ENCODE measurements at places on chromosomes 7 and 10.

DNA sequence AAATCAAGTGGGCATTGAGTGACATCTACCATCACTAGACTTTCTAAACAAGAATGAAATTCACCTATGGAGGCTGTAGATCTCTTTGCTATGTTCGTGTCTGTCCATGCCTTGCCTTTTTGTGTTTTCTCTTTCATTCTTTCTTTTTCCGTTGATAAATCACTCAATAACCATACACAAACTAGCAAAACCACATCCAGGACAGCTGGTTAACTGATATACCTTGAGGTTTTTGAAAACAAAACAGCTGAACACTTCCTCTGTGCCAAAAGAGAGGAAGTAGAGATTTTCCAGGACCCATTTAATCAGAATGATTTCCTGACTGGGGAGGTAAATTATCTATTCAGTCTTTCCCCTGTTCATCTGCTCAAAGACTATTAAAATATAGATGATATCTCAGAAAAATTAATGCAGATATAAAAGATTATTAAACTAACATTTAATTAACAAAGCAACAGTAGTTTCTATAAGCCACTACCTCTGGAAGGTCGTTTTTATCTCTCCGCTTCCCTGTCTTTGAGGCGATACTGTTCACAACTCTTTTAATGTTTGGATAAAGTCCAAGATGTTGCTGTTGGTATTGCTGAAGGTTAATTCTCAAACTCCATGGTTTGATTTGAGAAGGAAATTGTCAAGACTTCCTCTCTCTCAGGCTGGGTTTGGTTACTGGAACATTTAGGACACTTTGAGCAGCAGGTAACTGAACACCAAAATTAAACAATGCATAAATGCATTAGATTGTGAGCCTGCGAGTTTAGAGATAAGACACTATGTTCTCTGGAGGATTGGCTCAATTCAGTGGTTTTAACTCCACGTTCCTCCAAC, 24.4 kb upstream of the C10orf67 start:
- no peak for DNase-seq

DNA sequence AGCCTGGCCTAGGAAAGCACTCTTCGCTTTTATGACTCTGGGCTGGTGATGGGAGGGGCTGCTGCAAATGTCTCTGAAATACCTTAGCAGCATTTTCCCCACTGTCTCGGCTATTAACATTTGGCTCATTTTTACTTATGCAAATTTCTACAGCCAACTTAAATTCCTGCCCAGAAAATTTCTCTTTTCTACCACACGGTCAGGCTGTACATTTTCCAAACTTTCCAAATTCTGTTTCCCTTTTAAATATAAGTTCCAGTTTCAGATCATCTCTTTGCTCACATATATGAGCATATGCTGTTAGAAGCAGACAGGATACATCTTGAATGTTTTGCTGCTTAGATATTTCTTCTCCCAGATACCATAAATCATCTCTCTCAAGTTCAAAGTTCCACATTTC, 332.3 kb downstream of the ADK start:
- no peak for DNase-seq

DNA sequence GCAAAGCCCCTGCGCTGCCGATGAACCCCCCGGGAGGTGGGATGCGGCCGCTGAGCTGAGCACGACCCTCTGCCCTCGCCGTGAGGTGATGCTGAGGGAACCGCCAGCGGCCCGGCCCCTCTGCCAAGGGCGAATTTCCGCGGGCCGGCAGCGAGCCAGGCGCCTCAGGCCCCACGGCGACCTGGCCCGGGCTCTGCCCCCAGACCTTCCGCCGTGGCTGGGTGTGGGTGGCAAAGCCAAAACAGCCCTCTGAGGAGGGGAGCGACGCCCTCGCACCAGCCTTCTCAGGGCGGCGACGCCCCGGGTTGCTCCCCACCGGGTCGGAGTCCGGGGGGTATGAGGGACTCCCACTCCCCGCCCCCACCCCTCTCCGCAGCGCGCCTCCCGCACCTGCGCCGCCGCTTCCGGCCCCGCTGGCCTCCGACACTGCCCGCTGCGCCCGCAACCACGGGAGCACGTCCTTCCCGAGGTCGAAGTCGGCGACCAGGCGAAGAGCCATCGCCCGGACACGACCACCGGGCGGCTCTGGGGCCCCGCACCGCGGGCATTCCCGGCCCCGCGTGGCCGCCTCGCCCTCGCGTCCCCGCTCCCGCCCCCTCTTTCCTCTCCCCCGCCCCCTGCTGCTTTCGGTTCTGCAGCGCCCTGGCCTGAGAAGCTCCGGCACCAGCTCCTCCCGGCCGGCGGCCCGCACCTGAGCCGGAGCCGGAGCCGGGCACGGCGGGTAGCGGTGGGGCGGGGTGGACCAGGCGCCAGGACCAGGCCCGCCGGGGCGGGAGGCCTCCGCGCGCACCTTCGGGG, at the start of gene GSAP:
TSS of gene GSAP (minus strand) at position 527 of the 798 bp plus-strand sequence. CDS start at position 499, 28 bp downstream.
- no peak for DNase-seq

- DNase-seq = no peak
Measured at GRCh38 chr7:128210036-128210347, 31.1 kb upstream of the LEP start.

GRCh38 chr10:47339759-47340607, 8.2 kb upstream of the RBP3 start:
- no peak for DNase-seq

DNA sequence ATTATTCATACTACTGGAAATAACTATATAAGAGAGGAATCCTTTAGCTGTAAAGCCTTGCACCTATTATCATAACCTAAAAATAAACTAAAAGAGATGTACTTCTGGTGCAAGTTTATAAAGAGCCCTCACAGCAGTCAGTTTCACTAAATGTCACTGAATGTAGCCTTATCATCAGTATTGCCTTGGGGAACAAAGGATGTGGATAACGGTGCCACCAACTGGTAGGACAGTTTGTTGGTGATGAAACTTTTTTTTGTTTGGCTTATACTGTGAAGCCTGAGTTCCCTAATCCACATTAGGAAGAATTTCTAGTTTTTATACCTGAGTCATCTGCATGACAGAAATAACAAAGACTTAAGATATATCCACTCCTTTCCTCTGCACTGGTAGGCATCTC, 117.9 kb upstream of the COL1A2 start:
- DNase-seq = no peak

DNA sequence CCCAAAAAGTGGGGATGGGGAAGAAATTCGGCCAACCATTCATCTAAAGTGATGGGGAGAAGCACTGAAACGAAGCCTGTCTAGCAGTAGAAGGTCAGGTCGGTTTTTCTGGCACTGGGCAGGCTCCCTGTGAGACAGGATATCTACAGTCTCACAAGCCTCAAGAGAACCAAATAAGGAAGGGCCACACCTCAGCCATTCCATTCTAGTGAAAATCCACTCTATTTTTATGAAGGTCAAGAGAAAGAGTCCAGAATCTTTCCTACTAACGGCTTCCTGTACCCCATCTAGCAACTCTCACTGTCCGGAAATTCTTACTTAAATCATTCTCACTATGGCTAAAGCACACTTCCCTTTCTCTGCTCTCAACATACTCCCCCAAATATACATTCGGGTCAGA, 267.1 kb downstream of the PRPF18 start:
- no peak for DNase-seq

DNA sequence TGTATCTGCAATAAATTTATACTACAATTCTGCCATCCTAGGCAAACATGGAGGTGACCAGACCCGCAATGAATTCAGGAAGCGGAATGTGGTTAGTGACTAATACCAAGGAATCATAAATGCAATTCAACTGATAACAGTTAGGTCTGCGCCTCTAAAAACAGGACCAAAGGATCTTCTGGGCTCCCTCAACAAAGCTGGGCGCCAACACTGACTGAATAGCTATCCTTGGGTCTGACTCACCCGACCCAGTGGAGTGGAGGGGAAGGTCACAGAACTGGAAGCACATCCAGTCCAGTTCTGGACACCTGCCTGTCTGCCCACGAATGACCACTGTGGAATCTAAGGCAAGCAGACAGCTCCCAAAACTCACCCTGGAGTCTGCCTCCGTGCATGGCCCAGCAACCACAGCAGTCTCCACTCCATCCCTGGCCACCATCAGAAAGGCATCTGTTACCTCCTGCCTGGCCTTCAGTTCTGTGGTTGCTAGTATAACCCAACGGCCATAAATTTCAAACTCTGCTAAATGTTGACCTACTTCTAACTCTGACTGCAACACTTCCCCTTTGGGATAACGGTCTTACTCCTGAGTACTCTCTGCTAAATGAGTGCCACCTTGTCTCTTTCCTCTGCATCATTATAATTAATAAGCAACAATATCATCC, 43.0 kb upstream of the DLX6 start:
- no peak for DNase-seq

DNA sequence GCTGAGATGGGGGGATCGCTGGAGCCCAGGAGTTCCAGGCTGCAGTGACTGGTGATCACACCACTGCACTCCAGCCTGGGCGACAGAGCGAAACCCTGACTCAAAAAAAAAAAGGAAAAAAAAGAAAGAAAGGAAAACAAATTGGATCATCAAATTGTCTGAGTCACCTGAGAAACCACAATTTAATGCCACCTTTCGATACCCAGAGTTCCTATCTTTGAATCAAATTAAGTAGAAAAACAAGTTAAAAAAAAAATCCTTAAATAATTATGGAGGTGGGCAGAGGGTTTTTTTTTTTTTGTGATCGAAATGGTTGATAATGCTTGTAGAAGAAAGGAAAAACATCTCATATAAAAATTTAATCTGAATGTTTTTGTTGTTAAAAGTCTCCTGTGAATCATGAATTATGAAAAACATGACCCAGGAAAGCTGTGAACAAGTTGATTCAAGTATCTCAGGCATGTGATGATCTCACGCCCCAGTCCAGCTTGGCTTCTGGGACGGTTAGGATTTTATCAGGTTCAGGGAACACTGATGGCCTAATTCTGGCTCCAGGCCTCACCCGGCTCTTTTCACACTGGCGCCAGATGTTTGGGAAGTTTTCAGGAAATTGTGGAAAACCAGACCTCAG, 25.3 kb upstream of the CUX1 start:
- no peak for DNase-seq

DNA sequence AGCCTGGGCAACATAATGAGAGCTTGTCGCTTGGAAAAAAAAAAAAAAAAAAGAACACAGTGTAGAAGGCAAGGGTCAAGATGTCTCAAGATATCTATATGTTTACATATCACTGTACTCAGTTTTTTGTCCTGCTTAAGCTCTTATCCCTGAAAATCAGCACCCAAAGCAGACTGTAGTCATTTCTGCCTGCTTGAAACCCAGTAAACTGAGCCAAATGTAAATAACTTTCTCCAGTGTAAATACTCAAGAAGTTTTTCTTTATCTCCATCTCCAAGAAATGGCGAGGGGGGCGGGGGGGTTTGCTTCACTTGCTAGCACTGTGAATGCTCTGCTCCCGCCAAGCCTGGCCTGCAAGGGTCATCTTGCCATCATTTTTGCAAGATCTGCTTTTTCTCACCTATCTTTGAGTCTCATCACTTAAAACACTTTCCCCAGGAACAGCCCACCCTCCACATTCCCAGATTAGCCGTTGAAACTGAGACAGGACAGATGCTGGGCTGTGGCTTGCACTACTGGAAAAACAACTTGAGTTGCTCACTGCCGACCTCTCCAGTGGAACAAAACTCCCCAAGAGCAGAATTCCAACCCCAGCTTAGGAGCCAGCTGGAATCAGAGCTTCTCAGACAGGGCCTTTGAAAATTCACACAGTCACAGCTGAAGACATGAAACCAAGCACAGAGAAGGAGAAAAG, 54.6 kb downstream of the AFAP1L2 start:
- DNase-seq = no peak

GRCh38 chr7:36289833-36290661, 99.6 kb upstream of the ANLN start:
- DNase-seq = no peak

DNA sequence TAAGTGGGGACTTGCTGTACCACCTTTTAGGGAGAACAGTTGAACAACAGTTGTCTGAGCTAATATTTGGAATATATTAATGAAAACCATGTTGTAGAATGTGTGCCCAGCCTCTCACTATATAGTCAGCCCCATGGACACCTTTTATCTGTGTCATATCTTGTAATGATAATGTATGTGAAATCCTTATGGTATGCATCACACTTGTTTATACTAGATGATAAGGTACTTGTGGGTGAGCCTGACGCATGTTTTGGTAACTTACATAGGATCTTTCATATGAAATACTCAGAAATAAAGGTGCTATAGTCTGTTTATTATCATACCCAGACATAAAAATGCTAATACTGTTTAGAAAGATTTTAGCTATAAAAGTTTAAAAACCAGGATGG, 32.8 kb downstream of the CAMK1D start:
- DNase-seq = no peak

DNA sequence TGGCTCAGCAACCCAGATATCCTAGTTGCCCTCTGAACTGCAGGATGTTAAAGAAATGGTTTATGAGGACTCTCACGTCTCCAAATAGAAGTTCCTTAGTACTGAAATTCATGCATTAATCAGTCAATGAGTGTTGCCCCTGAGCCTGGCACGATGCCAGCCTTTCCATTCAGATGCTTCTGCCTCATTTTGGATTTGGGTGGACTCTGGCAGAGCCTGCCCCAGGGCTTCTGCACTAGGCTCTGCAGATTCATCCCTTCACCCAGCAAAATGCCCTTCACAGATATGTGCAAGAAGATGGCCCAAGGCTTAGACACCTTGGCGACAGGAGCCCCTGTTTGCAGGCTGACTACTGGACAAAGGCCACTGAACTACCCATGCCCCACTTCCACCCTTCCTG, 747.8 kb downstream of the GRID1 start:
- no peak for DNase-seq

GRCh38 chr7:35519971-35520809, 174.7 kb downstream of the HERPUD2 start:
- DNase-seq = peak; percentile 17

DNA sequence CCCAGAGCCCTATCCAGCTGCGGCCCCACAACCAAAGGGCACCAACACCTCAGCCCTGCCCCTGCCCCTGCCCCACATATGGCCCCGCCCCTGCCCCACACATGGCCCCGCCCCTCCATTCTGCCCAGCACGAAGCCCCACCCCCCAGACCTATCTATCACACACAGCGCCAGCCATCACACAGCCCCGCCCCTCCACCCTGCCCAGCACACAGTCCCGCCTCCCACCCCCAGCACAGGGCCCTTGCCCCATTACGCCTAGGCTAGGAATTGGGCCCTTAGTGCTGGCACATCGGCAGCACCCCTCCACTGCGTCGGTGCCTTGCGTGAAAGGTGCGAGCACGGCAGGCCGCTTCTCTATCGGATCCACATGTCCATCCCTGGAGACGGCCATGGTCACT, 126.8 kb downstream of the MAD1L1 start:
- no peak for DNase-seq

DNA sequence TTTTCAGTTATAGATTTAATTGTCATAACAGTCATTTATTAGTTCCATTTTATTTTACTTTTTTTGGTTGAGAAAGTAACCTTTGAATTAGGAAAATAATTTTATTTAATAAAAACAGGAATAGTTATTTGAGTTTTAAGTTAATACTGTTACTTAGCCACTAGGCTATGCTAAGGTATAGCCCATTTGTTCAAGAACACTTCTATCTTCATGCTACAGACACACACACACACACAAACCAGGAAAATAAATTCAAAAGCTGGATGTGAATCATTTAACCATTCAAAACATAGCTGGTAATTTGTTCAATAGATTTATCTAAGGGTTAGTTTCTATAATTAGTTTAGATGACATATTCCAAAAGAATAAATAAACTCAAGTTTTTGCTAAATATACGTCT, 148.4 kb downstream of the RNF133 start:
- DNase-seq = no peak

GRCh38 chr10:98088186-98088971, 46.1 kb upstream of the R3HCC1L start:
- no peak for DNase-seq

- DNase-seq = no peak
Measured at GRCh38 chr10:121551210-121551885, 46.9 kb downstream of the FGFR2 start.
